ENCODE measurements at places on chromosomes 7 and 10.
A peak's percentile ranks its signal among the peaks of the same experiment; 100 is the strongest.

GRCh38 chr10:31261511-31262311 lies 57.3 kb upstream of the ZEB1 start:
- DNase-seq, result peak; percentile 89

- no peak for DNase-seq
These were observed 124.6 kb downstream of the CCNY start for GRCh38 chr10:35460852-35461460.

DNA sequence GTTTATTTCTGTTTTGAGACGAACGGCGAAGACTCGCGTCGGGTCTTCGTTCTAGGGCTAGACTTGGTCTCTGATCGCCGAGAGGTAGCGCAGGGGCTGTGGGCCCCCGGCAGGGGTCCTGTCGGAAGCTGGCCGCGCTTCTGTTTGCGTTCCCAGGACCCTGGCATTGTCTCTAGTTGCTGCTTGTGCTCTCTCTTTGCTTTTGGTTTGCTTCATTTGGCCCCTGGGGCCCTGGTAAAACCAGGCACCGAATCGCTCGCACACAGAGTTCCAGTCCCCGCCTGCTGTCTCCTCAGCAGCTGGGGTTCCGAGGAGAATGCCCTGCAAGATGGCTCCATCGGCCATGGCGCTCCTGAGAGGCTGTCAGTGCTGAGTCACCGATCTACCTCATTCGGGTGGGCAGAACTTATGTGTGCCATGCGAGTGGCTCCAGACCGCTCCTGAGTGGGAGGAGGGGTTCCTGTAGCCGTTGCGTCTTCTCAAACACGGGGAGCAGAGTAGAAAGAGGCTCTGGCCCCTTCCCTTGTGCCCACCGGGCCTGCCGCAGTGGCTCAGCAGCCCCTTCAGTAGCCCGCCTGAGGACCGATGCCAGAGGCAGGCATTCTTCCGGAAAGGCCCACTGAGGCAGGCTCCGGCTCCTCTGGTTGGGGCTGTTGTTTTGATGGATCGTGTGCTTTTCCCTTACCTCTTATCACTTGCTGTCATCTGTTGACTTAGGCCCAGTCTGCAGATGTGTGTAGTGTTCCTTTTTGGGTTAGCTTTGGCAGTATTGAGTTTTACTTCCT lies 826 bp downstream of the CHPF2 start:
- peak; percentile 38 for DNase-seq

GRCh38 chr7:3003936-3004335 lies 39.7 kb downstream of the CARD11 start:
- DNase-seq, result no peak

DNA sequence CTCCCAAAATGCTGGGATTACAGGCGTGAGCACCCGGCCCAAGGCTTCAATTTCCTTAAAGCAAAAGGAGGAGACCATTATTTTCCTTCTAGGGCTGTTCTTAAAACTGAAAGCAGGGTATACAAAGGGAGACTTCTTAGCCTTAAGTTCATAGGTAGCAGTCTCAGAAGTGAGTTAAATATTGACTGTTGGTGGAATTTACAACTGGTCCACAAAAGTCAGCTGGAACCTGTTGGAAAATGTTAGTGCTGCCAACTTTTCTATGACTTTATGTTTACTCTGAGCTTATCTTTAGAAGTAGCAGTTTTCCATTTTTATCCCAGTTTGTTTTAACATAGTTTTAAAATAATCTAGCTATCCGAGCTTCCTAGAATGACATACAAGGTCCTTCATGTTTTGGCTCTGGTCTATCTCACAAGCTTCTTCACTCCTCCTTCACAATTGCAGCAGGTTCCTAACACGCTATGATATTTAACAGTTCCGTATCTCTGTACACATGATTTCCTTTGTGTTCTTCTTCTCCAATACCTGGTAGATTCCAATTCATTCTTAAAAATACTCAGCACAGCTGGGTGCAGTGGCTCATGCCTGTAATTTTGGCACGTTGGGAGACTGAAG lies 3.3 kb downstream of the SLC26A3 start:
- no peak for DNase-seq

DNA sequence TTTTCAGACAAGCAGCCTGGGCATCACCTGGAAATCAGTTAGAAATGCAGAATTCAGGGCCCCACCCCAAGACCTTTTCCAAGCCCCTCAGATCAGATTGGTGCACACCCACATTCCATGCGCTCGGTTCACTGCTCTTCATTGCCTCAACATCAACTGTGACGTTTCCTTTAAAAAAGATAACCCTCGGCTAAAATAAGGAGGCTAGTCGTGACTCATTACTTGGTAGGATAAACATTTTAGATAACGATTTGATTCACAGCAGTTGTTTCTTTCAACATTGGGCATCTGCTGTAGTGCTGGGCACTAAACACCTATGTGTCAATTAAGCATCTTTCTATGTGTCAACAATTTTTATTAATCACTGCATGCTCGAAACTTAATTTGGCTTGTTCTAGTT lies 191.1 kb upstream of the LRGUK start:
- DNase-seq, result no peak

DNA sequence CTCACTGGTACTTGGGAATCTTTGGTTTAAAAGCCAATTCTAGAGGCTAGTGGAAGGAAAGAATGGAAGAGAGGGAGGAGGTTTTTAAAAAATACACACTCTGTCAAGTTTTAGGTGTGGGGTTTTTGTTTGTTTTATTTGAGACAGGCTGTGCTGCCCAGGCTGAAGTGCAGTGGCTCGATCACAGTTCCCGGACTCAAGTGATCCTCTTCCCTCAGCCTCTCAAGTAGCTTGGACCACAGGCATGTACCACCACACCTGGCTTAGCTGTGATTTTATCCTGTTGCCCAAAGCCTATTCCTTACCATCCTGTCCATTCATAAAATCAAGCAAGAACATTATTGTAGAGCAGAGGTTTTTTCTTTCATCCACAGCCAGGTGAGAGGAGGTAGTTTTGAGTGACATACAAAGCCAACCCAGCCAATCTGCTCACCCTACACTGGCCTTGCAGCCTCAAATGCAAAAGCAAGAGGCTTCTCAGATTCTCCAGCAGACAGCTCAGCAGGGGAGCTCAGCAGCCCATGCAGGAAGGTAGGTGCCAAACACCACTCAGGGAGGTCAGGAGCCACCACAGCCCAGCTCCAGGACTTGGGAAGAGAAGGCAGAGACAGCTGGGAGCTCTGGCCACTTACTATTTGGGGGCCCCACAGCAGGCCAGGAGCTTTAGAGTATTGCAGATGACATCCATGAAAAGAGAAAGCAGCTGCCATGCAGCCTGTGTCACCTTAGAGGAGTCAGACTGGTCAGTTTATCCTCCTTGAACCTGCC lies 65.8 kb downstream of the TMEM209 start:
- DNase-seq, result no peak

DNA sequence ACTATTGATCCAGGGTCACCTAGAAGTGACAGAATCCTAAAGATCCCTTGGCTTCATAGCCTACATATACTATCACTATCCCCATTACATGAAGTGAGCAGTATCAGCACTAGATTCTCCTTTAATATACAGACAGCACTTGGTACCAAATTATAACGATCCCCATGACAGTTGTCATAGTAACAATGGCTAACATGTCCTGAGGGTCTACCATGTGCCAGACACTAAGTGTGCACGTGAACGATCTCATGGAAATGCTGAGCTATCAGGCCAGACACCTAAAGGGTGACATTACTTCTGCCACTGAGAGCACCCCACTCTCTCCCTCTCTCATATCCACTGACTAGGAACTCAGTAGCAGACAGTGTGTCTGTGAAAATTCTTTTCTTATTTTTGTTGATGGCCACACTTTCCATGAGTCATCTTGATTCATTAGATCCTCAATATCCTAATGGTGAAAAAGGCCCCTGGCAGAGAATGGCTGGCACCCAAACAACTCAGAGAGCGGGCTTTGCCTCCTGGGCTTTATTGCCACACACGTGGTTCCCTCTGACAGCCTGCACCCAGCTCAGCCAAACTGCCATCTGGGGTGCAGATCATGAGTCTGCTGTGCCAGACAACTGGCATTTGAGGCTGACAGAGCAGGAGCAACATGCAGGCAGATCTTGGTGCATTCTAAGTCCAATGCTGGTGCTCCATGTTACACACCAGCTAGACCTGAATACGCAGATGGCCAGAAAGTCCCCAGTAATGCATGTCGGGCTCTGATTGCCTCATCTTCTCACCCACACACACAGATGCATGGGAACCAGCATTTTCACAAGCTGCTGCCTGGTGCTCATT lies 176.3 kb downstream of the DGKI start:
- DNase-seq, result no peak

DNA sequence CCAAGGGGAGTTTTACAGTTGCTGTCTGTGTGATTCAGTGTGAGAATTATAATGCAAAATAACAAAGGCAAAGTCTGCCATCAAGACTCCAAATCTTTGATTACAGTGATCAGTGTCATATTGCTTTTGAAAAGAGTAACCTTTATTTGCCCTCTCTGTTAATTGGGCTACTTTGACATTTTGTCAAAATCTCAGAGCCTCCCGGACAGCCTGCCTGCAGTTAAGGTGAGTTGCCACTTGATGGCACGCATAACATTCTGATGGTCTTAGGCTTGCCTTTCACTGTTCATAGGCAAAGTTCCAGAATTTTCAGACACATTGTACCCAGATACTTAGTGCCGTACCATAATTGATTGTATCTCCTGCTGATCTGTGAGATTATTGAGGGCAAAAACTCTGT lies 253.5 kb downstream of the ABCA13 start:
- DNase-seq, result no peak

GRCh38 chr7:55524558-55525310 lies 47.6 kb downstream of the VOPP1 start:
- DNase-seq, result no peak

DNA sequence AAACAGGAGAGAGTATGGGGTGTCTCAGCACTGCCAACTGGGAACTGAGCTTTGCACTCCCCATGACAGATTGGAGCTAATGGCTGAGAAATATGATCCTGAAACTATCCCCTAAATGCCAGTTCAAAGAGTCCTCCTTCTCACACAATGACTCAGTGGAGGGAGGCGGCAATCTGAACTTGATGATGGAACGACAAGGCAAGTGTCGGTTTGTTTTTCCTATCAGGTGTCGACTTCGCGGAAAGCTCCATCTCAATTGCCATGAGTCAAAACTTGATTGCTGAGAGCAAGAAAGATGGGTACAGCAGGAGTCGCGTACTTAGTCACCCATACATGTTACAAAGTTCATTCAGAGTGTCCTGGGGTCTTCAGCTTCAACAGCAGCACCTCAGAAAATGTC lies 52.5 kb downstream of the NPY start:
- no peak for DNase-seq

GRCh38 chr7:99419323-99420021 lies 10.7 kb downstream of the BUD31 start:
- DNase-seq, result no peak

- DNase-seq, result no peak
These were observed 53.0 kb downstream of the CUL2 start for GRCh38 chr10:35037104-35037503.

- no peak for DNase-seq
These were observed 19.8 kb downstream of the FAM171A1 start for GRCh38 chr10:15351099-15351820.

DNA sequence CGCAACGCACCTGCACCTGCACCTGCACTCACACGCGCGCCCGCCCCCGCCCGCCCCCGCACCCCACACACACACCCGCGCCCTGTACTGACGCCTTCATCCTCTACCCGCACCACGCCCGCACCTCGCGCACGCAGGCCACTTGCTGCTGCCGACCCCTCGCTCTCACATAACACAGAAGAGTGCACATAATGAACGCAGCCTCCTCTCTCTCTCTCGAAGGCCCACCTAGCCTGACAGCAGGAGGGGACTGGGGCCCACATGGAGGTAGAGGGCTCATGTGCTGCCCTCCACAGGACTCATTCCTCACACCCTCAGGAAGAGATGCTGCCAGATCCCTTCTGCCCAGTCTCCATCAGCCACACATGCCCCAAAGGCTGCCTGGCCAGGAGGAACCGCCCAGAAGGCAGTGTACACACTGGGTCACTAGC lies 432 bp upstream of the CAMK2B start:
- DNase-seq, result no peak

DNA sequence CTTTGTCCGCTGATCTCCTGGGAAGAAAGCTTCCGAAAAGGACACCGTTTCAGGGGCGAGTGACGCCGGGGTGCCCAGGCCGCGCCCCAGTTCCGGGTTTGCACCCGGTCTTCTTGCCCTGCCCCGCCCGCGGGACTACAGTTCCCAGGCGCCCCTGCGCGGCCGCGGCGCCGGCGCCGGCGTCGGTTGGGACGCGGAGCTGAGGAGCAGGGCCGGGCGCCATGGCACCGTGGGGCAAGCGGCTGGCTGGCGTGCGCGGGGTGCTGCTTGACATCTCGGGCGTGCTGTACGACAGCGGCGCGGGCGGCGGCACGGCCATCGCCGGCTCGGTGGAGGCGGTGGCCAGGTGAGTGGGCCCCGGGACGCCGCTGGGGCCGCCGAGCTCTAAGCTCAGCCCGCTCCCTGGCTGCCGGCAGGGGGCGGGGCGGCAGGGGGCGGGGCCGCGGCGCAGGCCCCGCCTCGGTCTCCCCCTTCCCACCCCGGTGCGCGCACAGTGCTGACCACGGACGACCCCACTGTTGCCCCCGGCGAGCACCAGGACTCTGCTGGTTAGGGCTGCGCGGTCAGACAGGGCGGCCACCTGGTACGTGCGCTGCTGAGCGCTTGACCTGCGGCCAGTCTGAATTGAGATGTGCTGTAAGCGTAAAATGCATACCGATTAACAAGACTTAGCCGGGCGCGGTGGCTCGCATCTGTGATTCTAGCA lies at the start of gene LHPP:
Gene LHPP (plus strand): TSS at position 182 of the 706 bp plus-strand sequence. CDS start 40 bp downstream, at position 222.
- DNase-seq, result no peak

GRCh38 chr10:60666221-60666620 lies 112.1 kb upstream of the CDK1 start:
- DNase-seq, result no peak

DNA sequence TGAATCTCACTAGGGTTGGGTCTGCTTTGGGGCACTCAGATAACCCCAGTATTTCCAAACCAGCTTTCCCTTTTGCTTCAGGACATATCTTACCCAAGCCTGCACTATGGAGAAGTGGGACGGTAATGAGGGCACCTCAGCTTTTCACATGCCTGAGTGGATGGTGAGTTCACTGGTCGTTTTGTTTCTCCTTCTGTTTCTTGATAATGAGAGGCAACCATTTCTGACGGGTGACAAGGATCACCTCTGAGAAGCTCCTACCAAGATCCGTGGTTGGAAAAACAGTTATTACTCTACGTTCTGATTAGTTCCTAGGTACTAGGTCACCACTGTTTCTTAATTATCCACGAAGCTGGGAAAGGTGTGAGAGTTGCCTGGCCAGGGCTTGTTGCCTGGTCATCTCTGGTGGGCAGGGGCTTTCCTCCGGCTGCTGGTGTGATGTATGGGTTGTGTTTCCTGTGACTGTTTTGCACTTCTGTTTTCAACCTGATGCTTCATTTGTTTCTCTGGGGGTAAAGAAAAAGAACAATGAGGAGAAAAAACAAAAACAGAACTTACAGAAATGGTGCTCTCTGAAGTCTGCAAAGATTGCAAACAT lies 65.7 kb upstream of the STRIP2 start:
- no peak for DNase-seq

DNA sequence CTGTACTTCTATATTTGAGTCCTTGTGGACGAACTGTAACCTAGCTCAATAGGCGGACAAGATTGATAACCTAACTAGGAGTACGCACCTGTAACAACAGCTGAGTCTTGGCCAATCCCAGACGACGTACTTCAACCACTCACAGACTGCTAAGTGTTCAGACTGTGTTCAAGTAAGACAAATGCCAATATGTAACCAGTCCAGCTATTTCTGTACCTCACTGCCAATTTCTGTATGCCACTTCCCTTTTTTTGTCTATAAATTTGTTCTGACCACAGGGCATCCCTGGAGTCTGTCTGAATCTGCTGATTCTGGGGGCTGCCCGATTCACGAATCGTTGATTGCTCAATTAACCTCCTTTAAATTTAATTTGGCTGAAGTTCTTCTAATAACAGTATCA lies 32.2 kb downstream of the HACD1 start:
- no peak for DNase-seq
